HEK293T (cell line): ENCODE measurements at places on chromosomes 5 and 9.

- DNase-seq, result no peak
Observed at GRCh38 chr9:94860678-94861588, 134.4 kb downstream of the AOPEP start.

DNA sequence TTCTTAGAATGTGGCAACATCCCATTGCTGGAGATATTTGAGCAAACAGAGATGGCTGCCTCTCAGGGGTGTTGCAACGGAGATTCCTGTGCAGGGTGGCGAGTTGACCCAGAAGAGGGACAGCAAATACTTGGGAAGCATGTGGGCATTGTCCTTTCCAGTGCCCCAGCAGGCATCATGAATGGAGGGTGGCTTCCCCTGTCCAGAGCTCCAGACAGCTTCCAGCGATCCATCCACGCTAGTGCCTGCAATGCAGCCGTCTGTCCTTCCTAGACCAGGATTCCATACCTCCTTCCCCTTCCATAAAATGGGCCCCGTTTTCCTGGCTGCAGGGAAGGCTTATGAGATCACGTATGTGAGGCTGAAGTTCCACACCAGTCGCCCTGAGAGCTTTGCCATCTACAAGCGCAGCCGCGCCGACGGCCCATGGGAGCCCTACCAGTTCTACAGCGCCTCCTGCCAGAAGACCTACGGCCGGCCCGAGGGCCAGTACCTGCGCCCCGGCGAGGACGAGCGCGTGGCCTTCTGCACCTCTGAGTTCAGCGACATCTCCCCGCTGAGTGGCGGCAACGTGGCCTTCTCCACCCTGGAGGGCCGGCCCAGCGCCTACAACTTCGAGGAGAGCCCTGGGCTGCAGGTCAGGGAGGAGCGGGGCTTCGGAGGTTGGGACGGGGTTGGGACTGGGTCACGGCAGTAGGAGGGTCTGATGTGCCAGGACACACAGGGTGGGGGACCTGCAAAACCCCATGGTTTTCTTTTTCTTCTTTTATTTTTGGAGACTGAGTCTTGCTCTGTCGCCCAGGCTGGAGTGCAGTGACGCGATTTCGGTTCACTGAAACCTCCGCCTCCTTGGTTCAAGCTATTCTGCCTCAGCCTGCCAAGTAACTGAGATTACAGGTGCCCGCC is 17.2 kb downstream of the LAMC3 start:
- no peak for DNase-seq

GRCh38 chr9:127884976-127885490 is 7.6 kb upstream of the AK1 start:
- DNase-seq, result no peak

DNA sequence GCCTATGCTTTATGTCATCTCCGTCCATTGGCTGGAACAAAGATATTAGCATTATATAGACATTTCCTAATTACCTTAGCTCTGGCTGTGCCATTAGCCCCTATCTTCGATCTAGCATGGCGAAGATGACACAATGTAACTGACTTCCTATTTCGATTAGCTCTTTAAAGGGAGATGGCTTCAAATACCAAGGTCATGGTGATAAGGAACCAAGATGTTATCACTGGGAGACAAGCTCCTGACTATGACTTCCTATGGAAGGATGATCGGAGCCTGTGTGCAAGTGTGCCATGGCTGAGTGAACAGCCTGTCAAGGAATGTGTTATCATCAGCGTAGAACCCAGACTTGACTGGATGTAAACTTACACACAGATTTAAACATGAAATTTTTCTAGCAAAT is 602.1 kb downstream of the PSAT1 start:
- no peak for DNase-seq

DNA sequence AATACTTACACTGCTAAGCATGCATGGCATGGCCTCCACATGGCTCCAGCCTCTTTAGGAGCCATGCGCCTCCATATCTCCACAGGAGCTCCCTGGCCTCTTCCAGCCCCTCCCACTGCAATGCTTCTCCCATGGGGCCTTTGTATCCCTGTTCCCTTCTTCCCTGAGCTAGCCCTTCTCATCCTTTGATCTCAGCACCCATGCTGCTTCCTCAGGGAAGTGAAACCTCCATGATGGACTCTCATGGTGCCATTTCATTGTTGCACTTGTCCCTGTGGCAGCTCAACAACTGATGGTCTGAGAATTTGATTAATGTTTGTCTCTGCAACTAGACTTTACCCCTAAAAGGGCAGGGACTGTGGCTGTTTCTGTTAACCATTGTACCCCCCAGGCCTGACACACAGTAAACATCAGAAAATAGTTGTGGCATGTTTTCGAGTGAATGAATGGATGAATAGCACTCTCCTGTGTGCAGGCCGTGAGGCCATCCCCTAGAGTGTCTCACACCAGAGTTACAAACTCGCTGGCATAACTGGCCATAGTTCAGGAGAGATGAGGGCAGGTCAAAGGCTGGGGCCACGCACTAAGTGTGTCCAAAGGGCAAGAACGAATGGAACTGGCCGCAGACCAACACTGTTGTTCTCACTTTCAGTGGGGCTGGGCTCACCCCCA is 6.6 kb downstream of the IDNK start:
- no peak for DNase-seq

- peak; percentile 49 for DNase-seq
Observed at GRCh38 chr9:100098046-100098886, 534 bp downstream of the ERP44 start.
